ENCODE measurements at places on chromosomes 3 and 15.

GRCh38 chr3:2303566-2303965 is 204.9 kb downstream of the CNTN4 start:
- DNase-seq, result no peak

GRCh38 chr3:176954517-176954916 is 242.8 kb downstream of the TBL1XR1 start:
- no peak for DNase-seq

GRCh38 chr15:41928637-41929620 is 35.1 kb upstream of the SPTBN5 start:
- no peak for DNase-seq

DNA sequence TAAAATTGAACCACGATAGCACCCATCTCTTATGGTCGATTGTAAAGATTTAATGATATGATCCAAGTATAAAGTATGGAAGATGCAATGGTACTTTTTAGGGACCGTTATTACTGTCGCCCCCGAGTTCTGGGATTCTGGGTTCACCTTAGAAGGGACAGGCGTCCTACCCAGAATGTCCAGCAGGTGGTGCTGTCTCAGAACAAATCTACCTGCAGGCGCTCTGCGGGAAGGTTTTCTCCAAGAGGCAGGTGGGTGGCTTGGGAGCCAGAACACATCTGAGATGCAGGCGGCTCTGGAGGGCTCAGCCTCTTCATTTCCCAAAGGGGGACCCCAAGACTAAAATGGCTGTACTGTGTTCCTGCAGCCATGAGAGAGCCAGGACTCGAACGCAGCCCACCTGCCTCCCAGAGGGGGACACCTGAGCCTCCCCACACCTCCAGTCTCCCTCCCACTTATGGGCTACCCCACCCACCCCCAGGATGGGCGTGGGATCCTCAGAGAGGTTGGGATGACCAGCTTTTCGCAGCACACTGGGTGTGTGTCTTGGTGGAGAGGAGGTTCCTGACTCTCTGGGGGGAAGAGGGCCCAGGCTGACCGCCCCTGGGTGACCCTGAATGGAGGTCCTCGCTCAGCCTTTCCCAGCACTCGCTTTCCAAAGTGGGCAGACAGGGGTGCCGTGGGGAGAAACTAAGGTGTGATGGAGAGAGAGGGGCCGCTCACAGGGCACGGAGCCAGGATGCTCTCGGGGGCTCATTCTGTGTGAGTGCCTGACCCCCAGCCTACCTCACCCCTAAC is 28.1 kb upstream of the CORO2B start:
- DNase-seq, result peak; percentile 20

GRCh38 chr3:197371591-197372046 is 73.2 kb upstream of the DLG1 start:
- DNase-seq, result no peak

DNA sequence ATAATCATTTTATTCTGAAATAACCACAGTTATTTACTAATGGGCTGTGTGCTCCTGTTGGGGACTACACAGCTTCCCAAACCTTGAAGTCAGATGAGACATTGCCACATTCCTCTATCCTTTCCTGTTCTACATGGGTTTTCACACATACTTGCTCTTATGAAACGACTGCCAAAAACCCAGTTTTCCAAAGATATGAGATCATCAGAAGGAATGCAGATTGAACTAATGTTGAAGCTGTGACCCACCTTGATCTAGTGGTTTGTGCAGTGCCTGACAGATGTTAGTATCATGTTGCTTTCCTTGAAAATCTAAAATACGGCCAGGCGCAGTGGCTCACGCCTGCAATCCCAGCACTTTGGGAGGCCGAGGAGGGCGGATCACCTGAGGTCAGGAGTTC is 144.6 kb downstream of the VGLL4 start:
- DNase-seq, result no peak

- no peak for DNase-seq
Measured at GRCh38 chr3:144415492-144415891, 443.9 kb downstream of the DIPK2A start.

DNA sequence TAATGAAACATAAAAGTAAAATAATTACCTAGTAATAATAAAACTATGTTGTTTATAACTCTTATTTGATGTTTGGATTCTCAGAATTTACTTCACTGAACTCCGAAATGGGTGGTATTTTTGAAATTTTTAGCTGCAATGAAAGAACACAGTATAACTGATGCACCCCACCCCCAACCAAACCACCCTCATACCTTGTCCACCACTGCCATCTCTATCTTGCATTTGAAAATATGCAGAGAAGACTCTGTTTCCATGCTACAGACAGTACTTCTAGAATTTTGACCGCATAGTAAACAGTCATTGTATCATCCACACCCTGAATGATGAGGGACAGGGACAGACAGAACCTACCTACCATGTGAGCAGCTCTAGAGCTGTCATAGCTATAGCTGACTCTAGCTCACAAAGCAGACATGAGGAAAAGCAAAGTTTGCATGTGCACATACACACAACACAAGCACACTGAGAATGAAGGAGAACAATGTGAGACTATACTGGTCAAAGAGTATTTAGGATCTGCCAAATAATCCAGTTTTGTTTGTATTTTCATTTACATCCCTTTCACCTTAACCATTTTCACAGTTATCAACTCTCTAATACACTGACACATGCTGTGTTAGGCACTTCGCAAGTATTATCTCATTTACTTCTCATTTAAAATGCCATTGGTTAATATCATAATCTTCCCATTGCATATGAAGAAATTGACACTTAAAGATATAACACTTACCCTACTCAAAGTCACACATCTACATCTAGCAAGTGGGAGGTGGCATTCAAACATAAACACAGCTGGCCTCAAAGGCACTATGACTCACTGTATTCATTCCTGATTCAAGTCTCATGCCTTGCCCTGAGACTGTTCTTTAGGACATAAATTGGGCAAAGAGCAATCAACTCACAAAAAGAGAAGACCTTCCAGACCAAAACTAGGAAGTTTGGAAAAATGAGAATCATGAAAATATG is 1014.7 kb upstream of the CFAP20DC start:
- DNase-seq, result no peak
